ENCODE measurements at places on chromosomes 11 and 22.

- DNase-seq = no peak
These were observed 227.5 kb downstream of the CTTN start for GRCh38 chr11:70625582-70626518.

- peak; percentile 34 for DNase-seq
These were observed 66.6 kb upstream of the ASPHD2 start for GRCh38 chr22:26362471-26362870.

- DNase-seq = no peak
These were observed 8.7 kb downstream of the ME3 start for GRCh38 chr11:86663761-86664160.

GRCh38 chr22:36220451-36220921 lies 18.8 kb downstream of the APOL2 start:
- peak; percentile 42 for DNase-seq

DNA sequence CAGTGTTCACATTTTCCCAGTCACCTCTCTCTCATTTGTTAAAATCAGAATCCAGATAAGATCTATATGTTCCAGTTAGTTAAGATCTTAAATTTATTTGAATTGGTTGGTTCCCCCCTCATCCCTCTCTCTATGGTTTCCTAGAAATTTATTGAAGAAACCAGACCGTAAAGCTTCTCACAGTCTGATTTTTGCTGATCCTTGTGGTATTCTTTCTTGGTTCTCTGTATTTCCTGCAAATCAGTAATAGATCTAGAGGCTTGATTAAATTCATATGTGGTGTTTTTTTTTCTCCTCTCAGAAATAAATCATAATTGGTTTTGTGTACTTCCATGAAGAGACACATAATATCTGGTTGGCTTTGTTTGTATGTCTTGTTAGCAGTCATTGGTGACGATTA lies 147.5 kb downstream of the TMEM135 start:
- no peak for DNase-seq

- DNase-seq = no peak
These were observed 8.8 kb downstream of the KREMEN1 start for GRCh38 chr22:29081517-29082236.

GRCh38 chr22:30643055-30643875 lies 7.7 kb downstream of the SLC35E4 start:
- no peak for DNase-seq

DNA sequence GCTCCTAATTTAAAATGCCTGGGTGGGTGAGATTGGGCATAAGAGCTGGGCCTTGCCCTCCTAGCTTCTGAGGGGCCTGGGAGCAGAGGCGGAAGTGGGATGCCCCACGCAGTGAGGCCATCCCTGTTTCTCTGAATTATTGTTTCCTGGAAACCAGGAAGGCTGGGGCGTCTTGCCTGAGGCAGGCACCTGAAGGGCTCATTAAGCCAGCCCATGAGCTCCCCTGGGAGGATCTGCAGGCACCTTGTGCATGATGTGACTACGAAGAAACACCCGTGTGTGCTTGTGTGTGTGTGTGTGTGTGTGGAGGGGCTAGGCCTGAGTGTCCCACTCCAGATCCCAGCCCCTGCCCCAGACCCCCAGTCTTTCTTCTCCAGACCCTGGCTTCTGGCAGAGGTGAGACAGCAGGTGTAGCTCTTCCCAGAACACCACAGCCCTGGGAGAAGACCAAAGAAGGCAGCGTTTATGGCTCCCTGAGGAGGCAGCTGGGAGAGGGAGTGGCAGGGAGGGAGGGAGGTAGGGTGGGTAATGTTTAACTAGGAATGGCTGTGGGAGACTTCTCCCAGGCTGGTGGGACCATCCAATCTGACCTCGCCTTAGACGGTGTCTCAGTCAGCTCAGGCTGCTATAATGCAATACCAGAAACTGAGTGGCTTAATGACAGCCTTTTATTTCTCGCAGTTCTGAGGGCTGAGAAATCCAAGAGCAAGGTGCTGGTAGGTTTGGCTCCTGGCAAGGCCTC lies 2.1 kb upstream of the BATF2 start:
- no peak for DNase-seq

DNA sequence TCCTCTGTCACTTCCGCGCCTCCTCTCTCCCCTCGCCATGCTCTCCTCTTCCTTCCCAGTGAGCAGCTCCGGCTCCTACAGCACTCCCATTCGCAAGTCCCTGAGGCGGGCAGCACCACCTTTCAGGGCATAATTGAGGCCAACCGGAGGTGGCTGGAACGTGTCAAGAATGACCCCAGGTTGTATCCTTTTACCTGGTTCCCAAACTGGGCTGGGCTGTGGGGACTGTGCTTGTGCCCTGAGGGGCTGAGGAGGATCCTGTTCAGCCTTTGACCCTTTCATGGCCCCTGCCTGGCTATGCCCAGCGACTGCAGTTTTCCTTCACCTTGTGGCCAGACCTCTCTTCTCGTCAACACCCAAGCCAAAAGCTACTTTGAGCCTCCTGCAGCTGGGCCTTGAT lies 84.1 kb downstream of the CEP164 start:
- DNase-seq = no peak

GRCh38 chr11:108693852-108694251 lies 29.0 kb downstream of the DDX10 start:
- no peak for DNase-seq

DNA sequence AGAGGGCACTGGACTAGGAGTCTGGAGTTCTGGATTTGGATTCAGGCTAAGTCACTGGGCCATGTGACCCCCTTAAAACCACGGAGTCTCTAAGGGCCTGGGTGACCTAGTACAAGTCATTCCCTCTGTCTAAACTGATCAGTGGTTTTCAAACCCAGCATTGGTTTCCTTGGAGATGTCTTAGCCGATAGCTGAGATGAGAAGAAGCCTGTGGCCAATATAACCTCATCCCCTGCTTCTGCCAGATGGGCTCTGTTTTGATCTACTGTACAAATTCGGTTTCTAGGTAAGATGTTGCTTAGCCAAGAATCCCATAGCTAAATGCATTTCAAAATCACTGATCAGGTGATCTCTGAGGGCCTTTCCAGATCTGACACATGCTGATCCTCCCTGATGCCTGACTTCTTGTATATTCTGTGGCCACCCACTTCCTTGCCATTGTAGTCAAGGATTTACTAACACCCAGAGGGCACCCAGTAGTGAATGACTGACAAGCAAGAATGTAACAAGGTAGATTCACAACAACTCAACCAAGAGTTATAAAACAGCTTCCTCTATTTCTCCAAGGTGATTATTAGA lies 53.1 kb downstream of the GALNT18 start:
- DNase-seq = no peak

GRCh38 chr22:39932918-39933649 lies 27.1 kb upstream of the TMA7B start:
- DNase-seq = no peak

DNA sequence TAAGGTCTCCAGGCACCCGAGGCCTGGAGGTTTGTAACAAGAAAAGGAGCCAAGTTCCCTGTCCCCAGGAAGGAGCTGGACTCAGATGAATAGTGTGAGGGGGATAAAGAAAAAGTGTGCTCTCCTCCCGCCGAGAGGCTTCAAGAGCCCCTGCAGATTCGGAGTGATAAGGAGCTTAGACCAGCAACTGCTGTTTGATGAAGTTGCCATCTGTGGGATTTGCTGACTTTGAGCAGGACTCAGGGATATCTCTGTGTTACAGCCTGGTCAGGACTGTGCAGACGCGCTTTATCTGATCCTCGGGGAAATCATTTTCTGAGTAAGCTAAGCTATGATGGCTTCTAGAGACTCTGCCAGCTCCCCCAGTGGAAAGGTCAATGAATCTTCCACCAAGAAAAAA lies 1017.0 kb downstream of the TBC1D22A start:
- DNase-seq = no peak

- no peak for DNase-seq
These were observed 70.9 kb upstream of the CLMP start for GRCh38 chr11:123265951-123266350.

- no peak for DNase-seq
These were observed 3.1 kb upstream of the ADORA2A start for GRCh38 chr22:24424001-24424900.

DNA sequence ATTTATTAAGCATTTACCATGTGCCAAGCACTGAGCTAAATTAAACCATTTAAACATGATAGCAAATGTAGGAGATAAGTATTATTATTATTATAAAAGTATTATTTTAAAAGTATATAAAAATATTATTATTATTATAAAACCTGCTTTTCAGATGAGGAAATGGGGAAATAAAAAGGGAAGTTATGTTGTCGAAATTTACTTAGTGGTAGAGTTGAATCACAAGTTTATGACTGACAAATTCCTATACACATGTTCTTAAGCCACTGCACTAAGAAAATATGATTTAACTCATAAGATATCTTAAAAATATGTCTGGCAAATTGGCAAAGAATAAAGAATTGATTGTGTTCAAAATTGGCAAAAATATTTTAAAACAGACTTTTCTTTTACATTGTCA lies 53.8 kb downstream of the CASP12 start:
- DNase-seq = no peak

GRCh38 chr11:32574421-32574820 lies 9.2 kb upstream of the EIF3M start:
- DNase-seq = no peak

- no peak for DNase-seq
These were observed 10.7 kb upstream of the NLRP6 start for GRCh38 chr11:267491-267994.

DNA sequence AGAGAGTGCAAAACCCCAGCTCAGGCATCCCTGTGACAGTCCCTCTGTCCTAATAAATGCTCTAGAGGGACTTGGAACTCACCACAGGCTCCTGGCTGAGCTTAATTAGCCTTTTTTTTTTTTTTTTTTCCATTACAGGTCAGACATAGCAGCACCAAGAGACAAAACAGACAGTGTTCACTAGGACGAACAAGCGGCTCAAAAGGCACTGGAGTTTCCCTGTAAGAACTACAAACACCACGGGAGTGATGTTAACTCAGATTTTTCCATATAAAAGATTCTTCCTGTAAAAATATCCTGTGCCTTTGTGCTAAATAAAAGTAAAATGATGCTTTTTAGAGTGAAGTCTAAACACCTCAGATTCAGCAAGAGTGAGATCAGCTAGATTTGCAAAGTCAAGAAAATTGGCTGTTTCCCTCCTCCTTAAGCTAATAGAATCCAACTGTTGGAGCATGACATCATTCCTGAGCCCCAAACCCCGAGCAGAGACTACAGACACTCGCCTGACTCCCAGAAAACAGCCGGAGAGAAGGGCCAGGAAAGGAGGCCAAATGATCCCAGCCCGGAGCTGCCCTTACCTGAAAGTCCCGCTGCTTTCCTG lies 101.0 kb upstream of the AKIP1 start:
- DNase-seq = no peak

DNA sequence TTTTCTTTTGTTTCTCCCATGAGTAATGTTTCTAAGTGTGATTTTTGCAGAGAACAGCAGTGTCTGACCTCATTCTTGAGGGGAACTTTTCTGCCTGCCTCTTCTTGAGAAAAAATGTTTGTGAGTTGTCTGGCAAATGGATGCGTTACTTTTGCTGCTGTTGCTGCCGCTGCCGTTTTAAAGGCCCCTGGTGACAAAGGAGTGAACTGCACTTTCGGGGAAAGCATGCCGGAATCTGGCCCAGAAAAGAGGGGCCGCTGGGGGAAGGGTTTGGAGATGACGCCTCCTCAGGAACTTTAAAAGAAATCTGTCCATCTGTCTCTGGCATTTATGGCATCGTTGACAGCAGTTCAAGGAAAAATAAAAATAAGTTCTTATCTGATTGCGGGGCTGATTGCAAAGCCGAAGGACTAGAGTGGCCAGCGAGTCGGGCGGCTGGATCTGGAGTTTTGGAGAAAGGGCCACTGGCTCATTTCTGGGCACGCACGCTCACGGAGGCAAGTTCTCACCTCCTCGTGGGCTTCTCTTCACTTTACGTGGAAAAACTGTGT lies 16.5 kb downstream of the ZBTB16 start:
- DNase-seq = no peak

GRCh38 chr22:19843857-19844376 lies 10.8 kb downstream of the GNB1L start:
- no peak for DNase-seq

- DNase-seq = no peak
These were observed 111.2 kb downstream of the MRTFA start for GRCh38 chr22:40525250-40525884.

DNA sequence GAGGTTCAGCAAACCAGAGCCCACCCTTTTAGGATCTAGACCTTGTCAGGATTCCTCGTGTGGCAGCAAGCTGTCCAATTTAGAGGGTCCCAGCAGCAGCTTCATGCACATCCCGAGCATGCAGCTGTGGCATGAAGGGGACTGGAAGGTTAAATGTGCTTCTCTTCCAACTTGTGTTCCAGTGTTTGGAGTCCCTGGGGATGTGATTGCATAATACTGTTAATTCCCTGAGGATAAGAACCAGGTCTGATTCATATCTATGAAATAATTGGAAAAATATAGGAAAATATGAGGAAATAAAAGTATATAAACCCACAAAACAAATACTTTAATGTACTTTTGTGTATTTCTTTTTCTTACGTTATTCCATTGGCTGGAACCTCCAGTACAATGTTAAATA lies 130.5 kb downstream of the MORC2 start:
- no peak for DNase-seq

- no peak for DNase-seq
These were observed 111.6 kb upstream of the BMAL1 start for GRCh38 chr11:13166036-13166435.

DNA sequence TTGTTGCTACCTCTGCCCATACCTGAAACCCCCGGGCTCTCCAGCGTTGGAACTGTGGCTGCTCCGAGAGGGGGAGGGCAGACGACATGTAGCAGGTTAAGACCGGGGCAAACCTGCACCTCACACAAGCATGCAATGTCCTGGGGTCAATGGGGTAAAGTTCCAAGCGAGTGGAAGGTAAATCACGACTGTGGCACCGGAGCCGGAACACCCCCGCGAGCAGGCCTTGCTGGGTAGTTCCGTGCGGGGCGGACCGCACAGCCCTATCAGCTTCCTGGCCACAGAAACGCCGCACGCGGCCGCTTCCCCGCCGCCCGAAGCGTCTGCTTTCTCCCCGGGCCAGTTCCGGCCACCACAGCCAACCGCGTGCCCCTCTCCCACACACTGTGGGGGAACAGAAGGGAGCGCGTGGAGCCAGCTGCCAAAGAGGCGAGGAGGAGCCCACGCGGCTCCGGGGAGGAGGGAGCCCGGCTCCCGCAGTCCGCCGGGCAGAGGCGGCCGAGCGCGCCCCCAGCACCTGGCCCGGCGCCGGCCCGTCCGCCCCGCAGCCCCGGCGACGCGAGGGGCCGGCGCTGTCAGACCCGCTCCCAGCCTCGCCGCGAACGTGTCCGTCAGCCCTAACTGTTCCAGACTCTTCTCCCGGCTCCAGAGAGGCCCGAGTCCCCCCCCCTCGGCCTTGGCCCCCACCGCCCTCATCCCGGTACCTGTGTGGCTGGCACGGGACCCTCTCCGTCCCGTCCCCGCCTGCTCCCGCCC lies 1.6 kb downstream of the SPTBN2 start:
- DNase-seq = no peak

DNA sequence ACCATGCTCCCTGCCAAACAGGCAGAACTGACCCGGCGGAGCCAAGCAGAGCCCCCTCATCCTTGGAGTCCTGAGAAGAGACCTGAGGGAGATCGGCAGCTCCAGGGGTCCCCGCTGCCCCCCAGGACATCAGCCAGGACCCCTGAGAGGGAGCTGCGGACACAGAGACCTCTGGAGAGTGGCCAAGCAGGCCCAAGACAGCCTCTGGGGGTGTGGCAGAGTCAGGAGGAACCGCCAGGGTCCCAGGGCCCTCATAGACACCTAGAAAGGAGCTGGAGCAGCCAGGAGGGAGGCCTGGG lies 37.5 kb downstream of the TRIOBP start:
- DNase-seq = no peak

GRCh38 chr11:115409691-115410220 lies 94.5 kb downstream of the CADM1 start:
- no peak for DNase-seq
